ENCODE measurements at places on chromosomes 2 and 18.

GRCh38 chr2:1590596-1591460 is 153.5 kb downstream of the PXDN start:
- no peak for DNase-seq

DNA sequence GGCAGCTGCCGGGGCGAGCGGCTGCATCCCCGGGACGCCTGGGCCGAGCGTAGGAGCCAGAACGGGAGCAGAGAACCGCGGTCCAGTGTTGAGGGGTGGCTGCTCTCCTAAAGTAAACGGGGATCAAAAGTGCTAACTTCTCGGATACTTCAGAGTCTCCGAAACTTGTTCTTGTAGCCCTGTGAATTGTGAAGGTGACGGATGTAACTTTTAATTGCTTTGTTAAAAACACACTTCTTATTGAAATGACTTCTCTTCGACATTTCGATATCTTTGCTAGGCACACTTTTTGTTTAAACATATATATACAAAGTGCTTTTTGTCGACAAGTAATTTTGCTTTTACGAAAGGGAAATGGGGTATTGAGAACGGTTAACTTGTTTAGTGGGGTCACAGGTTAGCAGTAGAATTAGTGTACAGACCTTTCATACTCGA is 540 bp downstream of the ATP9B start:
- DNase-seq = no peak

- no peak for DNase-seq
These were observed 13.0 kb downstream of the XDH start for GRCh38 chr2:31401580-31401979.

DNA sequence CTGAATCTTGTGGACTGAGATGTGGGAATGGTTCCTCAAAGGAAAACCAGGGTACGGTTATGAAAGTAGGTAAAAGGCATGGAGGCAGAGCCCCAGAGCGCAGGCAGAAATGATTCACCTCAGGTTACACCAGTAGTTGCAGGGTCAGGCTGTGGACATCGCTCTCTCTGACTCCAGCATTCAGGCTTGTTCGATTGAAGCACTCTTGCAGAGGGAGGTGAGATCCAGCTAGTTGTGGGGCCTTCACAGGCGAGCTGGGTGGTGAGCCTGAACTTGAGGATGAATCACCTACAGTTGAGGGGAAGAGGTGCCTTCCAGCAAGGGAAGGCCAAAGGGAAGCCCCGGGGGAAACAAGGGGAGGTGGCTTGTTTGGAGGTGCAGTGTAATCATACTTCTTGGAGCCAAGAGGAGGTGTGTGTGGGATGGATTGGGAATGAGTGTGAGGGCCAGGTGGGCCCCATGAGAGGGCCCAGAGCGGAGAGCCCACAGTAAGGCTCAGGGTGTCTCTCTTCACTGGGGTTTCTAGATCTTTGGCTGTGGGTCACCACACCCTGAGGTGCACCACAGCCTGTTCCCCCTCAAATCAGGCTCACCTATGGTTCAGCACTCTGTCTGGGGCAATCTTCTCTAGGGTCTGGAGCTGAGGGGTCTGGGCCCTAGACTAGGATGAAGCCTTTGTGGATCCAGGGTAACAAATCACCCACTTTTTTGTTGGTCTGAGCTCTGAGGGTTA is 48.5 kb upstream of the MCFD2 start:
- no peak for DNase-seq

DNA sequence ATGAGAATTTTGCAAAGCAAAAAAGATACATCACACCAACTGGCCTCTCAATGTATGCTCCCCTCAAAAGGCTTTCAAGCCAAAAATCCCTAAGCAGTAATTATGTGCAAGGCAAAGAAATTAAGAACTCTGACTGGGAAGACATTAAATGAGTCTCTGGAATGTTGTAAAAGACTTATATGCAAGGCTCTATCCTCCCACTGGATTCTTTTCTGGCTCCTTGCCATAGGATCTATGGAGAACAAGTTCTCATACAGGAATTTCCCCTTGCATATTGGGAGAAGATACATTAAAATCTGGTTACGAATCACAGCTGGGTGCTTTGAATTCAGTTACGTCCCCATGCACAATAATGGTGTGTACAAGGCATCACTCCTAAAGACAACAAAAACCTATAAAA is 73.4 kb upstream of the ATL2 start:
- no peak for DNase-seq

DNA sequence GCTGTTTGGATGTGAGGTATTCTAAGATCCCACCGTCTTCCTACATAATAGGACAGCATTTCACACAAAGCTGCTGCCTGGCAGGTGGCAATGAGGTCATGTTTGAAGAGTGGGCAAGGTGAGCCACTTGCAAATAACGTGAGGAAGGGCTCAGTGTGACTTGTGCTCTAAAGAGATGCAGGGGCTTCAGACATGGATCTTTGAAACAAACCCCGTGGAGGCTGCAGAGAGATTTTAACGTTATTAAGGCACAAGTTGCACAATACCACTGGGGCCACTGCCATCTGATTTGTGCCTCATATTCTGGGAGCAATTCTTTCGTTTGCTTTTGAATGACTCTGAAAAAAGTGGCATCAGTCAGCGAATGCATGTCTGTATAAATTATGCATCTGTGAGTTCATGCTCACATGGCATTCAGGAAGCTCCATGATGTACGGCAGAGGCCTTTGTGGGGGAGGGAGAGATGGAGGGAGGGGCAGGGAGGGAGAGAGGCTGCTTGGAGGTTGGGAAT is 362.0 kb downstream of the SOX11 start:
- no peak for DNase-seq

- no peak for DNase-seq
These were observed 779 bp upstream of the LYPD6 start for GRCh38 chr2:149329489-149330126.

GRCh38 chr2:52933878-52934277 is 833.7 kb upstream of the CHAC2 start:
- no peak for DNase-seq

DNA sequence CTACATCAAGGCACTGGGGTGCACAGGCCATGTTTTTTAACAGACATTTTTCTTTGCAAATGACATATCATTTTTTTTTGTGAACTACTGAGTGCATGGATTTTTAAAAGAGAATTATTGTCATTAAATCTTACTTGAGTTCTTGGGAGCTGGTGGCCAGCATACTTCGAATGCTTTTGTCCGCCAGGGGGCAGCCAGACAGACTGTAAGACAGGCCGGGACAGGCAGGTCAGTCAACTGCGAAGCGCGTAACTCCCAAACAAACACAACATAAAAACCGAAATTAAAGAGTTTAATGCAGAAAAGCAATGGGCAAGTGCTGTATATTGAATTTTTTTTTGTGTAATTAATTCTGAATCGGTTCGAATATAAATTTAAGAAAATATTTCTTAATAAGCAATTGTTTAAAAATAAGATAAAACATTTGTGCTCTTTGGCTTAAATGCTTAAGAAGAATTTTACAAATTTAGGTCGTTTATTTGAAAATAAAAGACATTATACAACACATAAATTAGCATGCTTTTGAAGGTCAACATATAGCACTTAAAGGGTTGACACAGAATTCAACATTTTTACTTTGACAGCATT is 142.2 kb upstream of the PXDN start:
- DNase-seq = peak; percentile 56

- DNase-seq = no peak
These were observed 39.8 kb downstream of the LPIN1 start for GRCh38 chr2:11786191-11786590.

DNA sequence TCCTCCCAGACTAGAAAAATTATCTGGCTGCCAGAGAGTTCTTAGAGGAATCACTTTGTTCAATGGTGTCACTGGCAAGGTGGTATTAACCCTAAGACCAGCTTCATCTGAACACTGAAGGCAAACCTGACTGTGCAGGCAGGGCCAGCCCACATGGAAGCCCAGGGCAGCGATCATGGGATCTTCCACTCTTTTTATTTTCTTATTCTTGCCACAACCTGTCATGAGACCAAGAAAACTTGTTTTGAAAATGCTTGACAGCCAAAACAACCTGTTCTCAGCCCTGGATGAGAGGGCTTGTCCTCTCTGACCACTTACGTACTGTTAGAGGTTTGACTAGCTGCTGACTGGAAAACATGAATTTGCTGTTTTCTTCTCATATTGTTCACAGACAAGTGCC is 75.3 kb upstream of the FOSL2 start:
- DNase-seq = no peak

DNA sequence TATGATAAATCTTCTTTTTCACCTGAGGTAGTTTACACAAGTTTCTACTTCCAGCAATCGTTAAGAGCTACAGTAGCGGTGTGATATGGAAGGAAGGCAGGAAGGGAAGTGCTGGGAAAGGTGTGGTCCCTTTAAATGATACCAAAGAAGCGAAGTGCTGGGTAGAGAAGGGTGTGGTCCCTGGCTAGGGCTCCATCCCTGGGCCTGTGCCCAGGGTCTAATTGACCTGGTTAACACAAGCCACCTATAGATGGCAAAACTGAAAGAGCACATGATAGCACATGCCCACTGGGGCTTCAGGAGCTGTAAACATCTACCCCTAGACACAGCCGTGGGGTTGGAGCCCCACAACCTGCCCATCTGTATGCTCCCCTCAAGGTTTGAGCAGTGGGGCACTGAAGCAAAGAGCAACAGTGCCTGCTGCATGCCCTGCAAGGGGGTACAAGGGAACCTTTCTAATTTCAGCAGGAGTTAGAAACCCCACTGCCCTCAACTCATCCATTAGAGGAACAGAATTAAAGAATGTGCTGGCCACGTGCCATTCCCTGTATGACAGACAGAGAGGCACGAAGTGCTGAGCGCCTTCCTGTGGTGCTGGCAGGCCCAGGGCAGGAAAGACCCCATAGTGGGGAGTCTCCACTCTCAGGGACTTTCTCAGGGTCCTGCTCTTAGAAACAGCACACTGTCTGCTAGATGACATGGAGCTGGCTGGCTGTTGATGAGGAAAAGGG is 153.1 kb upstream of the LMAN1 start:
- DNase-seq = no peak

GRCh38 chr2:143905587-143905986 is 614.3 kb downstream of the ZEB2 start:
- no peak for DNase-seq

DNA sequence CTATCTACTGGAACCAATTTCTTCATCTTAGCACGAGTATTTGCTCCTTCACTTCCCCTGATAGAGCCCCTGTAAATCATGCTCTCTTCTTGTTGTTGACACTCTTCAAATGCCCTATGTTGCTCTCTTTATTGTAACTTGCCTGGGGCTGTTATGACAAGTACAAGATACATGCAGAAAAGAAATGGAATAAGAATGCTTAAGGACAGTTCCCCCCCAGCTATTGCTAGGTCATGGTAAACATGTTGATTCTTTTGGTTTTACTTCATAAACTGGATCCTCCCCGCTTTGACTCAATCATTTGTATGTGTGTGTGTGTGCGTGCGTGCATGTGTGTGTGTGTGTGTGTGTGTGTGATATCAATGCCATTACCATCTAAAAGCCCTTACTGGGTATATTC is 368.5 kb upstream of the CNTNAP5 start:
- DNase-seq = no peak

DNA sequence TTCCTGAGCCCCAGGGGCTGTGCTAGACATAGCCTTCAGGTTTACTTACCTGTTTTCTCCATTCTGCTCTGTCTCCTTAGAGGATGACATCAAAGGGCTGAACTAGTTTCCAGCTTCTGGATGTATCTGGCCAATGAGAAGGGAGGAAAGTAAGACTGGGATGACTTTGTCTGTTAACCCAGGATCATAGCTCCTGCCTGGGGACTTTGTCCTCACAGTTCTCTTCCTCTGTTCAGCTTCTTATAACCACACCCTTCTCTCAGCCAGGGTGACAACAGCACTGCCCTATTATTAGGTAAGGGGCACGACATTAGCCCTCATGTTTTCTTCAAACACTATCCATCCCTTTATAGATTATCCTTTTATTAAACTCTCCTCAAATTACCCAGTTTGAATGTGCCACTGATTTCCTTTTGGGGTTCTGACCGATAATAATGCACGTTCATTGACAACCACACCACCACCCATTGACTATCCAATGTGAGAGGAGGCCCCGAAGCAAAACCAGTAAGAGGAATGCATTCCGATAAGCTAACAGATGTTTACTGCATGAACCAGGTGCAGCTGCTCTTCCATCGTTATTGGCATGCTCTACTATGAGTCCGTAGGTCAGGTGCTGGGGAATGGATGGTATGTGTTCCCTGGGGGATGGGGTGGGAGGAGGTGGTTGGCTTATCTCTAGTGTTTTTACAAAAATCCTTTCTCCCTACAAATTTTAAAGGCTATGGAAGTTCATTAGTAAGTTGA is 23.5 kb downstream of the TSN start:
- DNase-seq = no peak

DNA sequence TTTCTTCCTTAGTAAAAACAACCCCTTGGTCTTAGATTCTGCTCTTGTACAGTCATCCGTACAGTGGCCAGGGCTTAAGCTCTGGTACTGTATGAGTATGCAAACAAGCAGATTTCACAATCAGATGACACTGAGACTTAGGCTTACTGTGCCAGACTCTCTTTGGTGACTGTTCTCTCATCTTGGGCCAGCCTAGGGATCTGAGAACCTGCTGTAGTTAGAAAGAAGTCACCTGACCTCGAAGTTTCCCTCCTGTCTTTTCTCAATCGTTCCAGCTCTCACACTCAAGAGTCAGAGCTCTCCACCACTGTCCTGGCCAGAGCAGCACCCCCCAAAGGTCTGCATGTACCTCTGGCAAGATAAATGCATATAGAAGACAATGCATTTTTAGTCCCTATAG is 63.2 kb downstream of the ZEB2 start:
- DNase-seq = no peak

GRCh38 chr2:14127765-14128164 is 504.8 kb upstream of the LRATD1 start:
- DNase-seq = no peak

GRCh38 chr2:65017335-65017734 is 28.1 kb downstream of the SLC1A4 start:
- no peak for DNase-seq

- DNase-seq = no peak
These were observed 65.6 kb downstream of the SH3RF3 start for GRCh38 chr2:109194620-109194937.

- DNase-seq = no peak
These were observed 84.1 kb downstream of the INO80D start for GRCh38 chr2:206001912-206002311.

- no peak for DNase-seq
These were observed 20.5 kb downstream of the TMEM18 start for GRCh38 chr2:656676-657075.

DNA sequence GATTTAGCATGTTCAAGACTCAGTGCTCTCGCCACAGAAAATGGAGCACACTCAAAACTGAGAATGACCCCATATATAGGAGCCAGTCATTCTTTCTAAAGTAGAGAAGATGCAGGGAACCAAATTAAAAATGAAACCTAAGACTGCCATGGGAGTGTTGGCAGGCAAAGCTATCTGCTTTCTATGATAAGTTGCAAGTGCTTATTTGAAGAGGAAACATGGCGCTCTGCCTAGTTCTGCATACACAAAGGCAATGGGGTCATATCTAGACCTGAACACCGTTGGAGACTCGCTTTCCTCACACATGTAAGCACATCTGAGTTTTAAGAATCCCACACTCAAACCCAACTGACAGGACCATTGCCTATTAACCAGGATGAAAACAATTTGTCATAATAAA is 292.5 kb downstream of the ALK start:
- no peak for DNase-seq

Data from activated CD4-positive, alpha-beta T cell treated with anti-CD3 and anti-CD28 coated beads, Interleukin-2, amount 10 ng/mL, durations not matched to agents 7 days and 5 days (primary cell).